ENCODE measurements at places on chromosomes 2 and 18.

DNA sequence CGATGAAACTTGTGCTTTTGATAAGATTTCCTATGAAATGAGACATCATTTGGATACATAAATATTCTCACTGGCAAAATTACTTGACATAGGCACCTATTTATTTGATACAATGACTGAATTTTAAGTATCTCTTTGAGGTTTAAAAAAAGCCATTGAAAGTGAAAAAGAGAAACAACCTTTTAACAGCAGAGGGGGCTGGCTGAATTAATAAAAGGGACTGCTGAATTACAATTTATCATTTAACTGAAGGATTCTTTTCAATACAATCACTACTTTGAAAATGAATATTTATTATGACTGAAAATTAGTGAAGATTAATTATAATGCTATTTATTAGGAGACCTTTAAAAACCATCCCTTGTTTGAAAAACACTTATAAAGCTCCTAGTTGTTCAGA is 335.3 kb downstream of the DLGAP1 start:
- no peak for DNase-seq

DNA sequence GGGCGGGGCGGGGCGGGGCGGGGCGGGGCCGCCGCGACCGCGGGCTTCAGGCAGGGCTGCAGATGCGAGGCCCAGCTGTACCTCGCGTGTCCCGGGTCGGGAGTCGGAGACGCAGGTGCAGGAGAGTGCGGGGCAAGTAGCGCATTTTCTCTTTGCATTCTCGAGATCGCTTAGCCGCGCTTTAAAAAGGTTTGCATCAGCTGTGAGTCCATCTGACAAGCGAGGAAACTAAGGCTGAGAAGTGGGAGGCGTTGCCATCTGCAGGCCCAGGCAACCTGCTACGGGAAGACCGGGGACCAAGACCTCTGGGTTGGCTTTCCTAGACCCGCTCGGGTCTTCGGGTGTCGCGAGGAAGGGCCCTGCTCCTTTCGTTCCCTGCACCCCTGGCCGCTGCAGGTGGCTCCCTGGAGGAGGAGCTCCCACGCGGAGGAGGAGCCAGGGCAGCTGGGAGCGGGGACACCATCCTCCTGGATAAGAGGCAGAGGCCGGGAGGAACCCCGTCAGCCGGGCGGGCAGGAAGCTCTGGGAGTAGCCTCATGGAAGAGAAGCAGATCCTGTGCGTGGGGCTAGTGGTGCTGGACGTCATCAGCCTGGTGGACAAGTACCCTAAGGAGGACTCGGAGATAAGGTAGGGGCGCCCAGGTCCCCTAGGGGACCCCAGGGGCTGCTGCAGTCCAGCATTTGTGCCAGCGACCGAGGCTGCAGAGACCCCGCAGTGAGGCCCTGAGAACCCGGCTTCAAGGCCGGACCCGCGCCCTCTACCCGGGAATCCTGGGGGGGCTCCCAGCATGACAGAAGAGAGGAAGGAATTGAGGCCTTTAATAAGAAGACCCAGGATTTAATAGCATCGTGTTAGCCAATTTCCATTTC is at the start of gene KHK:
Gene KHK, plus strand, starts transcription at position 49 of the 870 bp plus-strand sequence. Its CDS starts 488 bp downstream, at position 537.
- DNase-seq = no peak

- peak; percentile 33 for DNase-seq
Measured at GRCh38 chr18:9017167-9017904, 85.2 kb upstream of the NDUFV2 start.

- no peak for DNase-seq
Measured at GRCh38 chr2:136185981-136186776, 68.2 kb upstream of the CXCR4 start.

GRCh38 chr2:102603904-102604303 is 15.4 kb upstream of the SLC9A2 start:
- DNase-seq = no peak

DNA sequence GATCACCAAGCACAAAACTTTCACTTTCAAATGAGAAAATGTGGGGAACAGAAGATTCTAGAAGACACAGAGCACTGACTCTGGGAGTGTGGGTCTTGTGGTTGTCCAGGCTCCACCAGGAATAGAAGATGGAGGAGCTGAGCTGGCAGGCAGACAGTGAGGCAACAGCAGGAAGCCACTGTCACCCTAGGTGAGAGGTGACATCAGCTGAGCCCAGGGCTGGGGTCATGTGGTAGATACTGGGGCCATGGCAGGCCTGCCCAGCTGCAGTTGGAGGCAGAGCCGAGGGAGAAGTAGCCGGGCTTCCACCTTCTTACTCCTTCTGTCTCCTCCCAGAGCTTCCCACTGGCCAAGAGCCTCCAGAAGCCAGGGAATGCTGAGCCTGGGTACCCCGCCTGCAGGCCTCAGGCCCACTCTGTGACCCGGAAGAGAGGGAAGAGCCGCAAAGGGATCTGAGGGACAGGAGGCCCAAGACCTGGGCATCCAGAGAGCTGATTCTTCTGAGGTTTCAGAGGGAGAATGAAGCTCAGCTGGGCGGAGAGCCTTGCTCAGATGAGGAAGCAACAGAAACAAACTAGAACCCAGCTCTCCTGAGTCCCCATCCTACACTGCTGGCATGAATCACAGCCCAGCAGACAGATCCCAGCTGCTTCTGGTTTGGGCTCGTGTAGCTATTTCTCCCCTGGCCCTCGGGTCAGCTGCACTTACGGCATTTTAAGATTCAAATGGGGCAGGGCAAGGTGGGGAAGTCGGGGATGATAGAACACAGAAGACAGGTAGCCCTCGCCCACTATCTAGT is 39.8 kb upstream of the ASAP2 start:
- no peak for DNase-seq

- DNase-seq = no peak
Measured at GRCh38 chr2:224796695-224797305, 80.6 kb upstream of the CCDC195 start.

DNA sequence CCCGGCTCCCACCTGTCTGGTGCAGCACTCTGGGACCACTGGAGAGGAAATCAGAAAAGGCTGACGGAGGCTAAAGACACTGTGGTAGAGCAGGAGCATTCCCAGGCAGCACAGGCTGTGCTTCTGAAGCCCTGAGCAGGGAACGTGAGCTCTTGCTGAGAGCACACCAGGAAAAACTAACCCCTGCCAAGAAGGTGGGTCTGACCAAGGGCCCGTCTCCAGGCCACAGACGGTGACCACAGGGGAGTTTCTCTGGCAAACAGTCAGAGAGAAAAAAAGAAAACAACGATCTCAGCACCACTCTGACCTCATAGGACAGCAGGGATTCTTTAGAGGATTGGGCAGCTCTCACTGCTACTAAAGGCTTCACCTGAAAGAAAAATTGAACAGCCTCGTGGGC is 201.4 kb downstream of the AFF3 start:
- DNase-seq = no peak

DNA sequence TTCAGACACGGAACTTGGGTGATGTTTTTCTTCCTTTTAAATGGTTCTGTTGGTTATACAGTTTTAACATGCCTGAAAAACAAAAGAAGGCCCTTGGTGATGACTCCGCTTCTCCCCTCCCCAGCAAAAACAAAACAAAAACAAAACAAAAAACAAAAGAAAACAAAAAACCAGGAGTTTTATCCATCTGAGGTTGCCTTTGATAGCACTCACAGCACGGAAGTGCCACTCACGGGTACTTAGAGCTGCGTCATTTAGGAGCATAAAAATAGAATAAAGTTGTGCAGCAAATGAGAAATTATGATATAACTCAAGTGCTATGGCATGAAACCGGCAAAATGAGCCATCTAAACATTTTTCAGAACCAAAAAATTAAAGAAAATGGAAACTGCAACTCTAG is 57.7 kb downstream of the ZEB2 start:
- no peak for DNase-seq

DNA sequence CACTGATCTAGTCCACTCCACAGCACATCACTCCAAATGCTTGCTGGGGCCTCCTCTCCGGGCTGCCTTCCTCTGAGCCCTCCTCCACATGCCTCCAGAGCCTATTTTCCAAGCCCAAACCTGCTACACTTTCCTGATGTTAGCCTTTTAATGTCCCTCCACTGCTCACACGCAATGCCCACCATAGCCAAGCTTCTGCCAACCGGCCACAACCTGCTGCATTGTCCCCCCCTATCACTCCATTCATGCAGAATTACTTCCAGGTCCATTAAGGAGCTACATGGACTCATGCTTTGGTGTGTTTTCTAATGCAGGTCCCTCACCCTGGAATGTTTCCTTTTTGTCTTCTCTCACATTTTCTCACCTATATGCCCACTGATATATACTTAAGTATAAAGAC is 129.3 kb downstream of the MARCHF4 start:
- DNase-seq = no peak

DNA sequence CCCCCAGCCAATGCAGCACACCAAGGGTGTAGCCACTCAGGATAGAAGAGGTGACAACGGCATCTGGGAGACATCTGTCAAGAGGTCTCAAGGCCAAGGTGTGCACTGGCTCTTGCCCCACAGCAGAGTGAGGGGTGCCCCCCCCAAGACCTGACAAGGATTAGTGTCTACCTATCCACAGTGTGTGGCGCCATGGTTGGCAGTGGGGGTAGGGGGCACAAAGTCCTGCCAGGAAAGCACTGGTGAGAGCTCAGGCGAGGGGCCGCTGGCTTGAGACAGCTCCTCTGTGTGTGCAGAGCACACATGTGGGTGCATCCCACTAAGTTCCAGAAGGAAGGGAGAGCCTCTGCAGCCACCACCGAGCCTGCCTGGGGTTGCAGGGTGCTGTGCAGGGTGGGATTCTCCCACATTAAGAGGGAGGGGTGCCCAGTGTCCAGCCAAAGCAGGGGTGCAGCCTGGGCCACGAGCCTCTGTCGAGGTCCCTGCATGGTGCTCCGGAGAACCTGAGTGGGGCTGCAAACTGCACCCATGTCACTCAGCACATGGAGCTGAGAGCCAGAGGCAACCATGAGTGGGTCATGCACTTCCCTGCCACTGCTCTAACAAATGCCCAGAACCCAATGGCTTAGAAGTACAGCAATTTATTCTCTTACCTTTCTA is 311.2 kb upstream of the HDAC4 start:
- no peak for DNase-seq

DNA sequence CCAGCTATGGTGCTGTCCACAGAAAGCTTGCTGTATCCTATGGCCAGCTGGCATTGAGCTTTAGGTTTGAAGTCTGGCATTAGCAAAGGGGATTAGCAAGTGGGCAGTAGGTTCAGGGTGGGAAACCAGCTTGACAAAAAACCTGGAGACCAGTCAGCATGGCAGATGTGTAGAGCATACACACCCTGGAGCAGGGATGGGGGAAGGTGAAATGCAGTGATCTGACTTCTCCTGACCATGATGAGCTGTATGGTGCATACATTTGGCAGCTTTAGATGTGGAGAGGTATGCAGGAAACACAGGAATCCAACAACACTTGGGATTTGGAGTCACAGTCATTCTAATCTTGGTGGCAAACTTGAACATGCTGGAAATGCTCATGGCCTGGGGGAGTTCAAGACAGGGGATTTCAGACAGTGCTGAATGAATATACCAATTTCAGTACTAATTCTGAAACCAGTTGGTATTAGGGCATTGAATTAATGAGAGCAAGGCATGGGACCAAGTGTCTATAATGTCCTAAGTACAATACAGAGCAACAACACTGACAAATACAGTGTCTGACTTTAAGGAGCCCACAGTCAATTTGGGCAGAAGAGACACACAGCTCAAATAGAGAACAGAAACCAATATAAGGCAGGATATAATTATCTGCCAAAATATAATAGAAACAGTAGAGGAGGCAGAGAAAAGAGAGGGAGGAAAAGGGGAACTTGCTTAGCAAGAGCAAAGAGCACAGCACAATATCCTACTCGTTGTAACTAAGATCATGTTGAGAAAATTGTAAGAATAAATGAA is 11.8 kb downstream of the ARHGAP15 start:
- no peak for DNase-seq

DNA sequence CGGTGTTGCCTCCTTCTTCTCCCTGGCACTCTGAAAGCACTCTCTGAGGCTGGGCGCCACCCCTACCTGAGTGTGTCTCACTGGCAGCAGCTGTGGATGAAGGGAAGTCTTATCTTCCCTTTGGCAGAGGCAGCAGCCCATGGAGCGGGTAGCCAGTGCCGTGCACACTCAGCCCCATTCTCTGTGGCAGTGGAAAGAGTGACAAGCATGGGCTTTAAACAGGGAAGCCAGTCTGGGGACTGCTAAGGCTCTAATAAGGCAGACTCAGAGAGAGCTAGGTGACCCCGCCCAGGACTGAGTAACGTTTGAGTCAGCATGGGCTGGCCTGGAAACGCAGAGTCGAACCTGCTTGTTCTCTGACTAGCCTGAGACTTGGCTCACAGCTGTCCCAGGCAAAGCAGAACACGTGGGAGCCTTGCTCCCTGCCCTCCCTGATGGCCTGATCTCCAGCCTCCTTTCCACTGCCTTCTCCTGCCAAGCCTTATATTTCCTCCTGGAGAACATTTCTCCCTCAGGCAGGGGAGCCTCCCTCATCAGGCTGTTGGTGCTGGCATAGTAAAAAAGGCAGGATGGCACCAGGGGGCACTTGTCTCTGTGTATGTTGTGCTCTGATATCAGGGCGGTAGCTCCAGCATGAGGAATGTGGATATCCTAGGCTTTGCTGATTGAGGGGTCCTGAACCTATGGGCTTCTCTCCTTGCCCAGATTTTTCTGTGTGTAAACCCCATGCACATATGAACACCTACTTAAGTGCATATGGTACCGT is 93.9 kb upstream of the LGALSL start:
- no peak for DNase-seq

DNA sequence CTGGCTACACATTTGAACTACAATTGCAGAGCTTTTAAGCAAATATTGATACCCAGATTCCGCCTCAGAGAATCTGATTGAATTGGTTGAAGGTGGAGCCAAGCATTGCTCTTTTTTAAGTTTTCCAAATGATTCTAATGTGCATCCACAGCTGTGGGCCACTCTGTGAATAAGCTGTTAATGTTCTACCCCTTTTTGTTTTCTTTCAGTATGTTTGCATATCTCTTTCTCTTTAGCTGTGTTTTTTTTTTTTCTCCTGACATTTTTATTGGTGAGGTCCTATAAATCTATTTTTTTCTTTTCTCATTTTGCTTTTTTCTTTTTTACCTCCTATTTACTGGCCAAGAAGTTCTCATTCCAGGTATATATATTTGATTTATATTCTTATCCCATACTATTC is 6.5 kb downstream of the SCN3A start:
- no peak for DNase-seq

DNA sequence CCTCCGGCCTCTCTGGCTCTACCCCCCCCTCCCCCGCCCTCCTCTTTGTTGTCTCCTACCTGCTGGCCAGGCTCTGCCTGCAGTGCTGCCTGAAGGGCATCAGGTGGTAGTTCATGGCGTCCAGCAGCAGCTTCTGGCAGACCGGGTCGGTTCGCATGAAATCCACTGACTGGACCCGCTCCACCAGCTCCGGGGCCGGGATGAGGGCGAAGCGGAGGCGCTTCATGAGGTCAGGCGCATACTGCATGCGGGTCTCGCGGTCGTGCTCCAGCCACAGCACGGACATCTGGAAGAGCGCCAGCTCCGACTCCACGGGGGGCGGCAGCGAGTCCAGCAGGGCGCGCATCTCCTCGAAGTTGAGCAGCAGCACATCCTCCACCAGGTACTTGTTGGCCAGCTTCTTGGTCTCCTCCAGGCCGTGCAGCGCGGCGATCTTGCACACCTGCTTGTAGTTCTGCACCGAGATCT is 3.2 kb downstream of the KLHL14 start:
- no peak for DNase-seq

DNA sequence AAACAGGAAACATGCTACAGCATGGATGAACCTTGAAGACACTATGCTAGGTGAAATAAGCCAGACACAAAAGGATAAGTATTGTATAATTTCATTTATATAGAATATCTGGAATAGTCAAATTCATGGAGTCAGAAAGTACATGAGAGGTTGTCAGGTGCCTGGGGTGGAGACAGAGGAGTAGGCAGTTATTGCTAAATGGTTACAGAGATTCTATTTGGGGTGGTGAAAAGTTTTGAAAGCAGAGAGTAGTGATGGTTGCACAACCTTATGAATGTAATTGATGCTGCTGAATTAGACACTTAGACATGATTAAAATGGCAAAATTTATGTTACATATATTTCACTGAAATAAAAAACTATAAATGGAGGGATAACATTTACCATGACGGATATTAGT is 197.4 kb downstream of the VAPA start:
- DNase-seq = no peak

Measured in stimulated activated CD8-positive, alpha-beta memory T cell treated with anti-CD3 and anti-CD28 coated beads, Interleukin-2, amount 100 ng/mL, for 1 hour (primary cell).